ENCODE measurements at places on chromosomes 16 and 17.
A peak's percentile ranks its signal among the peaks of the same experiment; 100 is the strongest.

- no peak for DNase-seq
These were observed 20.1 kb downstream of the PLD6 start for GRCh38 chr17:17186051-17186450.

DNA sequence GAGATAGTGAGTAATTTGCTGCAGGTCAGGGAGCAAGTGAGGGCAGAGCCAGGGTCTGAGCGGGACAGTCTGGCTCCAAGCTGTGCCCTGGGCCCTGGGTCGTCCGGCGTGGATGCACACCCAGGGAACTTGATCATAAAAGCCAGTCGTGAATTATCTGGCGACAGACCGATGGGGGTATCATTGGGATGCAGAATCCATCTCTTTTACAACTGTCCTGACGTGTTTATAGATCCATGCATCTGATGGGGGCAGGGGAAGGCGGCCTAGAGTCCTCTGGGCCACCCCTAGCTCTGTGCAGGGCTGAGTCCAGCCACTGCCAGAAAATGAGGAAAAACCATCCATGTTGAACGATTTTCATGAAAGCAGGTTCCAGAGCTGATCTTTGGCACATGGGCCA lies 332.8 kb downstream of the C16orf95 start:
- no peak for DNase-seq

GRCh38 chr17:73261952-73262675 lies 434 bp upstream of the CPSF4L start:
- no peak for DNase-seq

DNA sequence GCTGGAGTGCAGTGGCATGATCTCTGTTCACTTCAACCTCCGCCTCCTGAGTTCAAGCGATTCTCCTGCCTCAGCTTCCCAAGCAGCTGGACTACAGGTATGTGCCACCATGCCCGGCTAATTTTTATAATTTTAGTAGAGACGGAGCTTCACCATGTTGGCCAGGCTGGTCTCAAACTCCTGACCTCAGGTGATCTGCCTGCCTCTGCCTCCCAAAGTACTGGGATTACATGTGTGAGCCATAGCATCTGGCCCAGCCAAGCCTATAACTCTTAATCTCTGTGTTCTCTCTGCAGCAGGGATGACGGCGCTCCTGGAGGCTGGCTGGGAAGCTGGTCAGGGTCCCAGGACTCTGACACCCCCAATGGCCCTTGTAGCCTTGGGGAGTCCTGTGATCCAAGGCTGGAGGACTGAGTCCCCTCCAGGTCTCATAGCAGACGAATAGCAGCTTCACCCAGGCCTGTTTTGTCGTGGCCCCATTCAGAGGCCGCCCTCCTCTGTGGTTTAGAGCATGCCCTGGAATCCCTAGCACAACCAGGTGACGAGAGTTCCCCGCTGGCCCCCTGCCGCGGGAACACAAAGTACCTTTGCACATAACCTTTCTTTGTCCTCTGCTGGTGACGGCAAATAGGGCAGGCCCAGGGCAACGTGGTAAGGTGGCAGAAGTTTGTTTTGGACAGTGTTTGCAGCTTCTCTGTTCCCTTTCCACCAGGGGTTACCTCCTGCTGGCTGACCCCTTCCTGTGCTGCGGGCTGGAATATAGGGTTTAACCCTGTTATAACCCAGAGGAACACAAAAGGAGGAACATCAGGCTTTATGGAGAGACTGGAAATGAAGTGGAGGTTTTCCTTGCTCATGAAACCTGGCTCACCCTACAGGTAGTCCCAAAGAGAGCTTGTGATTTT lies 43.0 kb upstream of the TOB1 start:
- peak; percentile 52 for DNase-seq

GRCh38 chr17:80124351-80124981 lies 22.5 kb downstream of the EIF4A3 start:
- DNase-seq: no peak
